Transverse colon (tissue), 4 donors: ENCODE measurements at places on chromosomes 6 and 20. TPM values are rescaled to one million over a fixed set of nuclear protein-coding genes. Genes with fewer than 3 reads are reported as not detected.
A peak's percentile ranks its signal among the peaks of the same experiment; 100 is the strongest.

GRCh38 chr6:53989504-53989903 lies 121.7 kb upstream of the MLIP start:
- no peak overlapping the region for H3K4me3 ChIP-seq
- H3K27me3 ChIP-seq: no peaks in the 10 kb centered on the region
- H3K4me1 ChIP-seq: peaks cover 14% of the 10 kb centered on the region
- no peaks in the 10 kb centered on the region for H3K36me3 ChIP-seq
- no peak for DNase-seq

DNA sequence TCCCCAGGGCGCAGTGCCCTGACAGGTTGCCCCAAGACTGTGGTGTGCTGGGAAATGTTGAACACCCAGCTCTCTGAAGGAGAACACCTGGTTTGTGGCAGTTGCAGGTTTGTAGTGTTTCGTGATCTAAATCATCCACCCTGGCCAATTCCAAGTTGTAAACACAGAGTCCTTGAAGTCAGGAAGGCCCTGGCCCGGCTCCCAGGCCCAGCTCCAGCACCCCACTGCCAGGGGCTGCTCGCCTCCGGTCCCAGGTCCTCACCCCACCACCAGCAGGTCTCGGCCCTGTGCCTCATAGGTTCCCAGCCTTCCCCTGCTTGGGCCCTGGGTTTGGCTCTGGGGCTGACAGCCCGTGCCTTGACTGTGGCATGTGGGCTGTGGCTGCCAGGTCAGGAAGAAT lies 121.4 kb upstream of the MLN start:
- DNase-seq: no peak
- H3K4me3 ChIP-seq: no peak overlapping the region
- H3K27ac ChIP-seq: no peak overlapping the region
- H3K4me1 ChIP-seq: no peaks in the 10 kb centered on the region
- H3K36me3 ChIP-seq: no peaks in the 10 kb centered on the region

GRCh38 chr20:46357030-46357514 lies 48.8 kb upstream of the CDH22 start:
- H3K4me1 ChIP-seq: peaks cover 10% of the 10 kb centered on the region
- DNase-seq: no peak
- no peak overlapping the region for H3K4me3 ChIP-seq
- no peaks in the 10 kb centered on the region for H3K36me3 ChIP-seq
- H3K27ac ChIP-seq: peak overlapping the region; percentile 6

GRCh38 chr6:154942770-154943169 lies 52.3 kb upstream of the TIAM2 start:
- H3K4me1 ChIP-seq: no peaks in the 10 kb centered on the region
- H3K27me3 ChIP-seq: no peaks in the 10 kb centered on the region
- H3K36me3 ChIP-seq: no peaks in the 10 kb centered on the region
- DNase-seq: no peak

- no peaks in the 10 kb centered on the region for H3K27me3 ChIP-seq
- H3K36me3 ChIP-seq: no peaks in the 10 kb centered on the region
- H3K4me3 ChIP-seq: no peak overlapping the region
- DNase-seq: no peak
- no peak overlapping the region for H3K27ac ChIP-seq
These were observed 869.7 kb downstream of the PHF3 start for GRCh38 chr6:64505312-64505711.

DNA sequence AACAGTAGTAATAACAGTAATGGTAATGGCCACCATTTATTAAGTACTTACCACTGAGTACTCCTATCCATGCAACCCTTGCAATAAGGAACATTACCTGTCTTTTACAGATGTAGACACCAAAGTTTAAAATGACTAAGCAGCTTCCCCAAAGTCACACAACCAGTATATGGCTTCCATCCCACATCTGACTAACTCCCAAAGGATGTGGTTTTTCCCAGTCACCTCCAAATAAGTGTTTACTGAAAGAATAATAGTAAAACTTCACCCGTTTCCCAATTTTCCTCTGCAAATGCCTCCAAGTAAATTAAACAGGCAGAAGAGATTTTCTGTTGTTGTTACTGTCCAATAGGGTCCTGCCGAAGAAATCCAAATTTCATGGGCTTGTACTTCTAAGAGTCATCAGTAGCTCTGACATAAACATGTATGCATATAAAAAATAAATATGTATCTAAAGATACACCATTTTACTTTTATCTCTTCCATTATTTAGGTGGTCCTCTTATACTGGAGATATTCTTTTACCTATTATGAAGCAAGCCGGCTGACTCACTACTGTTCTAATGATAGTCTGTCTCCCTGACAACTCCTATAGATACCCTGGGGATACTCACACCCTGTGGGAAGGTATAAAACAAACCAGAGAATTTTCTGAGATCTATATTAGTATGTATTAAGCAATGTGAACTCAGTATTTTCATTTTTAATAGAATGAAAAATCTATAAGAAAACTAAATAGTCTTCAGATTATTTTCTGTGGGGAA lies 77.9 kb upstream of the ID4 start:
- no peak overlapping the region for H3K27ac ChIP-seq
- H3K4me1 ChIP-seq: no peaks in the 10 kb centered on the region
- no peaks in the 10 kb centered on the region for H3K27me3 ChIP-seq
- H3K4me3 ChIP-seq: no peak overlapping the region

DNA sequence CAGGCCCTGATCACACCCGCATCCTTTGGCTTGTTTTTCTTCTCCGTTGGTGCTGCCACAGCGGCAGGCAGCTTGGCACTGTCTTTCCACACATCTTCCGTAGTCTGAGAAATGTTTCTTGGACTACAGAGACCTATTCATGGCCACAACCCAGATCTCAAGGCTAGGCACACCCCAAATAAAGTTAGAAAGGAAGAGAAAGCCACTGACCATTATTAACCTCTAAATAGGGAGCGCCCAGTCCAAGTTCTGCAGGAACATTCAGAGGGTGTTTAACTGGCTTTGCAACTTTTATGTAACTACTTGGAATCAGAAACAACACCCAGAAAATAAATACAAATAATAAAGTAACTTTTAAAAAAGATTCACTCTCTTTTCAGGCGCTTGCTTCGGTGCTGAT lies 124.8 kb upstream of the NEDD9 start:
- DNase-seq: no peak
- H3K4me3 ChIP-seq: no peak overlapping the region
- peak overlapping the region; percentile 68 for H3K27ac ChIP-seq
- H3K27me3 ChIP-seq: no peaks in the 10 kb centered on the region
- no peaks in the 10 kb centered on the region for H3K36me3 ChIP-seq

DNA sequence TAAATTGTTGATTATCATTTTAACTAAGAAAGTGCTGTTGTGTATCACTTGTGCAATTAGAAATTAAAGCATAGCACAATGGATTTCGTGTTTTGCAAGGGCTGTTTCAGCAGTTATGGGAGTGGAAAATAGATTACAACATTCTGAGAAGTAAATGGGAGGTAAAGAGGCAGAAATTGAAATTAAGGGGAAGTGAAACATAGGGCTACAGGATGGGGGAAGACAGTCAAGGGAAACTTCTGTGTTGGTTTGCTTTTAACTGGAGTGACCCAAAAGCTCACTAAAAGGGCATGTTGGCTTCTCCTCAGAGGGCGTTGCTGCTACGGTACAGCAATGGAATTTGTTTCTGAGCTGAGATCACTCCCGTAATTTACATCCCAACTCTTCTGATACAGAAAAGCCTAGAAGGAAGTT lies 147.5 kb downstream of the BCAS1 start:
- DNase-seq: peak; percentile 29
- no peaks in the 10 kb centered on the region for H3K27me3 ChIP-seq
- H3K27ac ChIP-seq: peak overlapping the region; percentile 47
- H3K36me3 ChIP-seq: no peaks in the 10 kb centered on the region
- H3K4me1 ChIP-seq: peaks cover 25% of the 10 kb centered on the region

- no peak overlapping the region for H3K4me3 ChIP-seq
- no peaks in the 10 kb centered on the region for H3K27me3 ChIP-seq
- no peak overlapping the region for H3K27ac ChIP-seq
- no peaks in the 10 kb centered on the region for H3K4me1 ChIP-seq
These were observed 204.6 kb downstream of the CD83 start for GRCh38 chr6:14321992-14322772.

- no peak for DNase-seq
- H3K4me1 ChIP-seq: peaks cover 5% of the 10 kb centered on the region
- no peaks in the 10 kb centered on the region for H3K36me3 ChIP-seq
- H3K27ac ChIP-seq: no peak overlapping the region
- H3K27me3 ChIP-seq: no peaks in the 10 kb centered on the region
- H3K4me3 ChIP-seq: no peak overlapping the region
These were observed 111.1 kb downstream of the FOXC1 start for GRCh38 chr6:1720620-1721322.

- H3K27me3 ChIP-seq: peaks cover 98% of the 10 kb centered on the region
- no peak overlapping the region for H3K27ac ChIP-seq
These were observed 4.2 kb upstream of the TFAP2A start for GRCh38 chr6:10418862-10419748.

DNA sequence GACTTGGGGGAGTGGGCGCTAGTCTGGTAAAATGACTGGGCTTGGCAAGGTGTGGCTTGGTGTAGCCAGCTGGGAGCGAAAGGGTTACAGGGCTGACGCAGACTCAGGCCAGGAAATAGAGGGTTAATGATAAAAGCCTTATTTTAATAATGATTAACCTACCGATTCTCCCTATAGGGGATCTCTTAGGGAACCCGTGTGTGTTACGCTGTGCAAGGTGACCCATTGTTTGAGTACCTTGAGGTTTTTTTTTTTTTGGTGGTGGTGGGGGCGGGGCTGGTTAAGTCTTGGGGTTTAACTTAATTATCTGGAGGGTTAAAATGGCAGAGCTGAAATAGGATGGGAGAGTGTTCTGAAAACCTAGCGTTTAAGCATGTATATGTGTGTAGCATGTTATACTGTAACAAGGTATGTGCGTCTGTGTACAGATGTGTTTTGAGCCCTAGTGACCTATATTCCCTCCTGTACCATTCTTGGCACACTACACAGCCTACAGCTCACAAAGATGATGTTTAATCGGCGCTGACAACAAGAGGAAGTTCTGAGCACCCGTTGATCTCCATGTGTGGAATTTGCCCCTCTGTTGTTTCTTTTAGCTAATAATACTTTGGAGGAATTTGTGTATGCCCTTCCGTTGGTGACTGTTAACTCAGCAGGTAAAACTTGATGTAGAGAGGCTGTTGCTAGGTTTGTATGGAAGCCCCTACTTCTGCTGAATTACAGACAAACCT lies 1.3 kb downstream of the CARMIL1 start:
- peak overlapping the region; percentile 63 for H3K4me3 ChIP-seq
- H3K27me3 ChIP-seq: no peaks in the 10 kb centered on the region
- H3K36me3 ChIP-seq: no peaks in the 10 kb centered on the region
- no peak for DNase-seq
- peaks cover 25% of the 10 kb centered on the region for H3K4me1 ChIP-seq

- DNase-seq: no peak
- H3K27me3 ChIP-seq: no peaks in the 10 kb centered on the region
- no peaks in the 10 kb centered on the region for H3K4me1 ChIP-seq
- no peak overlapping the region for H3K27ac ChIP-seq
- no peaks in the 10 kb centered on the region for H3K36me3 ChIP-seq
These were observed 215.0 kb downstream of the THBS2 start for GRCh38 chr6:169038691-169039090.

DNA sequence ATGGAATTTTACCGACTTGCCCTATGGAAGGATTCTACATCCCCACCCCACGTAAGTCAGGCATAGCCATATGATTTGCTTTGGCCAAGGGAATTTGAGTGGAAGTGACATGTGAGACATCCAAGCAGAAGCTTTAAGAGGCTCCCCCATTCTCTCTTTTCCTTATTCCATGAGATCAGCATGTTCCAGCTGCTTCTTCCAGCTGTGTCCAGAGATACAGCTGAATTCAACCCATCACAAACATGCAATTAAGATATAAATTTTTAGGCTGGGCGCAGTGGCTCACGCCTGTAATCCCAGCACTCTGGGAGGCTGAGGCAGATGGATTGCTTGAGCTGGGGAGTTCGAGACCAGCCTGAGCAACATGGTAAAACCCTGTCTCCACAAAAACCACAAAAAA lies 16.0 kb upstream of the YWHAB start:
- no peak overlapping the region for H3K4me3 ChIP-seq
- no peak for DNase-seq
- peaks cover 6% of the 10 kb centered on the region for H3K4me1 ChIP-seq

GRCh38 chr6:107699697-107700325 lies 124.3 kb downstream of the SCML4 start:
- no peaks in the 10 kb centered on the region for H3K36me3 ChIP-seq
- peaks cover 4% of the 10 kb centered on the region for H3K4me1 ChIP-seq
- DNase-seq: no peak
- H3K27ac ChIP-seq: no peak overlapping the region
- H3K4me3 ChIP-seq: no peak overlapping the region
- no peaks in the 10 kb centered on the region for H3K27me3 ChIP-seq

DNA sequence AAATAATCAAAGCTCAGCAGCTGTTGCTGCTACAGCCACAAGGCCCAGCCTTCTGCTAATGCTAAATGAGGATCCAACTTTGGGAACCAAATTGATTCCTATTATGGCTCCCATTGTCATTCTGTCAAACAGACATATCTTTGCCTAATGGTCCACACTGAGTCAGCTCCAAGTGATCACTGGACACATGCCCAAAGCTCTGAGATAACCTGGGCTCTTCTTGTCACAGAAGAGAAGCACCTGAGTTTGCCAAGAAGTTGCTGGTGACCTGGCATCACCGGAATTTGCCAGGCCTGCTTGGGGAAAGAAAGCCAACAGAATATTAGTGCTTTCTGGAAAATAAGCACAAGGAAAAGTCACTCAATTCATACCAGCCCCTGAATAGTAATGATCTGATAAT lies 5.8 kb downstream of the TNFRSF21 start:
- H3K36me3 ChIP-seq: no peaks in the 10 kb centered on the region
- peaks cover 22% of the 10 kb centered on the region for H3K4me1 ChIP-seq
- H3K27ac ChIP-seq: peak overlapping the region; percentile 52

Gene PLEKHG1
- total RNA-seq: 35.4 TPM

Gene ATP9A
- total RNA-seq: 74.0 TPM

Gene BACH2
- 1.4 TPM for total RNA-seq

Gene PARD6B
- 1.2 TPM for total RNA-seq

Gene FAM83D
- 29.3 TPM for total RNA-seq

Gene TRMT6
- total RNA-seq: 1.00 TPM

Gene SMOC2
- total RNA-seq: 5.8 TPM
